ENCODE measurements at places on chromosomes 12 and 14. TPM values are rescaled to one million over a fixed set of nuclear protein-coding genes. Genes with fewer than 3 reads are reported as not detected.

DNA sequence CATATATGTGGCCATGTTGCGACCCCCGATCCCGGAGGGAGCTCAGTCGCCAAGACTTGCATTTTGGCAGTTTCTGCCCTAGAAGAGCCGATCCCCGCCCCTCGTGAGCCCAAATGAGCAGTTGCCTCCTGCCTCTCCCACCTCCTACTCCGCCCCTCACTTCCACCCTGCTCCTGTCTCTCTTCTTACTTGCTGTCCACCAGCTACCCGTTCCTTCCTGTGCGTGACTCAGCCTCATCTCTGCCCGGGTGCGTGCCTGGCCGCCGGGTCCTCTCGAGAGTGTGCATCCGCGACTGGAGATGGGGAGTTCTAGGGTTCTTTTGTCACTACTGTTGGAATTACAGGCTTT is 585 bp downstream of the GPATCH2L start:
- DNase-seq, result peak; percentile 73

DNA sequence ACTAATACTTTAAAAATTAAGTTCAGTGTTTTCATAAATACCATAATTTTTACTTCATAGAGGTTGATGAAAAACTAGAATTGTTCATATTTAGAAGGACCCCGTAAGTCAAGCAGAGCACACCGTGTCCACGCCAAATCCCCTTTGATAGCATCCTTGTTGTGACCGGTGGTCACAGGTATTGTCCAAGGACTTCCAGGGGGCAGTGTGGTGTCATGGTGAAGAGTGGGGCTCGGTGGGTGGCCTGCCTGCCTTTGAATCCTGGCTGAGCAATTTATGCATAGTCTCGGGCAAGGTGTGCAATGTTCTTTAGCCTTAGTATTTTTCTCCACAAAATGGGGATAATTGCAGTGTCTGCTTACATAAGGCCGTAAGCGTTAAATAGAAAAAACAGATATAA is 169.9 kb downstream of the KTN1 start:
- no peak for DNase-seq

GRCh38 chr12:16171348-16171747 is 106.1 kb downstream of the SLC15A5 start:
- DNase-seq, result no peak

DNA sequence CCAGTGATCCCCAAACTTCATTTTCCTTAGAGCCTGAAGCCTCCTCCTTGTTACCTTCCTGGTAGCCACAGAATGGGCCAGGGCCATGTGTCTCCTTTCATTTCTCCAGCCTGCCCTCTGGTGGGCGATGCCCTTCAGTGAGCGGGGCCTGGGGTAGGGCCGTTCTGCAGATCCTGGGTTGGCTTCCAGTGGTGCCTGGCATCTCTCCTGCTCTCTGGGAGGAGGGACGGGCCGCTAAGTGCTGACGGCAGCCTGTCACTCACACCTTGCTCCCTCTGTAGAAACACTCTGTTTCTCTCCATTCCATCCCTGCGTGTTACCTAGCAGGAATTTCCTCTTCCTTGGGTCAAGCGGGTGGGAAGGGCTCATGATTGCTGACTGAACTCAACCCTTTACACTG is 232.1 kb downstream of the CACNA1C start:
- DNase-seq, result peak; percentile 79

EEA1 gene
- polyA plus RNA-seq, result 25.6 TPM

DNA sequence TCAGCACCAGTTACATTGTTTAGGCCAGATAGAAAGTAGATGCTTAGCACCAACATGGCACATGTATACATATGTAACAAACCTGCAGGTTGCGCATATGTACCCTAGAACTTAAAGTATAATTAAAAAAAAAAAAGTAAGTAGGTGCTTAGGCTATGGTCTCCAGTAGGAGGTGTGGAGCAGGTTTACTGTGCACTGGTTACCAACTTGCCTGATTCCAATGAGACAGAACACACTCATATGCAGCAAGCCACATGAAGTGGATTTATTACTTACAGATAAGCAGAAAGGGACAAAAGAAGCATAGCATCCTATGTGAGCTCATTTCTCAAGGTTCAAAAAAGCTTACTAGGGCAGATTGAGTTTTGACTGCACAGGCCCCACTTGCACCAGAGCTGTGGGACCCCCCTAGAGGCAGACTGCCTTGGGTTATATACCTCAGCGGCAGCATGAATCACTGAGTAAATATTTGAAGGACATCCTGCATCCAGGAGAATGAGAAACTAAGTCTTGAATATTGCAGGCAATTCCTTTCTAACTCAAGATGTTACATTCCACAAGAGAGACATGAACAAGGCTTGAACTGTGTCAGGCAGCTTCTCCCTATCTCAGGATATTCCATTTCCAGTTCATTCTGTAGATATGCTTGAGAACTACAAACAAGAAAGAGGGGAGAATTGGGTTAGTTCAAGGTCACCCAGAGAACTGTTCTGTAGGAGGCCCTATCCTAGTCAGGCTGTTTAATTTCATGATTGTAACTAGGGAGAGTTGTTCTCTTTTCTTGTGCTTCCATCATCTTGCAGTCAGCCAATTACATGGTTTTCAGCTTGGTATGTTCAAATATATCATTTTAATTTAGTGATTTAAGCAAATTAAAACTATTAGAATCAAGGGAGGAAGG is 30.1 kb downstream of the LRFN5 start:
- DNase-seq, result no peak

LMNTD1 gene
- not detected for polyA plus RNA-seq

DNA sequence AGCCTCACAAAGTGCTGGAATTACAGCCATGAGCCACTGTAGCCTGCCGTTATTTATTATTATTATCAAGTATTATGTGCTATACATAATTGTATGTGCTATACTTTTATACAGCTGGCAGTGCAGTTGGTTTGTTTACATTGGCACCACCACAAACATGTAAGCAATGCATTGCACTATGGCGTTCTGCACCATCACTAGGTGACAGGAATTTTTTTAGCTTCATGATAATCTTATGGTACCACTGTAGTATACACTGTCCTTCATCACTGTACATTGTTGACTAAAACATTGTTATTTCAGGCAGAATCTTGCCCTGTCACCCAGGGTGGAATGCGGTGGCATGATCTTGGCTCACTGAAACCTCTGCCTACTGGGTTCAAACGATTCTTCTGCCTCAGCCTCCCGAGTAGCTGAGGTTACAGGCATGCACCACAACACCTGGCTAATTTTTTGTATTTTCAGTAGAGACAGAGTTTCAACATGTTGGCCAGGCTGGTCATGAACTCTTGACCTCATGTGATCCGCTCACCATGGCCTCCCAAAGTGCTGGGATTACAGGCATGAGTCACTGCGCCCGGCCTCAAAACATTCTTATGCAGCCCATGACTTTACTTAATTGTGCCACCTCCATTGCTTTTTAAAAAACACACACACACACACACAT is 17.1 kb downstream of the MRPL42 start:
- peak; percentile 62 for DNase-seq

DNA sequence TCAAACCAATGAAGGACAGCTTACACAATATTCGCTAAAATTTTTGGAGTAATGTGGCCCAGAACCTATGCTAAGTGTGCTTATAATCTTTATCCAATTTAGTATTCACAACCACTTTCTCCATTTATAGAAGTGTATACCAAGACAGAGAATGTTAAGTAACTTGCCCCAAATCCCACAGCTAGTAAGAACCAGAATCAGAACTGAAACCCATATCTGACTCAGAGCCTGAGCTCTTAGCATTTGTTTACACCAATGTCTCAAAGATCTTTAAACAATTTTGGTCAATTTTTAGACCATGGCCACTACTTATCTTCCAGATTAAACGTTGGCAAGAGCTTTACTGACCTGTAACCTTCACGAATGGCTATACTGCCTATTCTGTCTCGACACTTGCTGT is 53.0 kb downstream of the PAPLN start:
- no peak for DNase-seq

GRCh38 chr12:24615967-24616411 is 332.9 kb downstream of the BCAT1 start:
- peak; percentile 53 for DNase-seq

FITM1 gene
- polyA plus RNA-seq, result not detected

DNA sequence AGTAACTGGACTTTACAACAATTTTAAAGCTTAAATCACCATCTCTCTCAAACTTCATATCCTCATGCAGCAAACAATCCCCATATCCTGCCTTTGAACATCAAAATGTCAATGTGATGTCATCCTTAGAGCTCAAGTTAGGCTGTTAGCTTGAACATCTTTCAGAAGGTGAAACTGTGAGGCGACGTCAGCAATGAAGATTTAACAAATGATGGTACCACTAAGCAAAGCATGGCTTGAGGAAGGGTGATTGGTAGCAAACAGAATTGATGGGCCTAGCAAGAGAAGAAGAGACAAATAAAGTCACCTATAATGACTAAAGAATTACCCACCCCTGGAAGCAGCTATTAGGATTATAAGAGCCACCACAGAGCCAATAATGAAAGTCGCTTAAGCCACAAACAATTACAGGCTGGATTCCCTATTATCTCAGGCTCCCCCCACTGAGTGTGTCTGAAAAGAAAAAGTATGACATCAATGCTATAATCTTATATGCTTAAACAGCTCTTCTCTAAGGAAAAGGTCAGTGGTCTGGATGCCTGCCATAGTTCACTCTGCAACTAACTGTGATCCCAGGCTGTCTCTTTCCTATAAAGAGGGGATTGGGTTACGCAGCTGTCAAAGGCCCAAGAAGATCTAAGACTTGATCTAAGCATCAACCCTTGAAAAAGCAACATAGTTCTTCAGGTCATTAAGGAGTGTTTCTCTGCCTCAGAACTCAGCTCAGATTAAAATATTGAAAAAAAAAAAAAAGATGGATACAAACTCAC is 18.1 kb downstream of the EGLN3 start:
- peak; percentile 39 for DNase-seq

DNA sequence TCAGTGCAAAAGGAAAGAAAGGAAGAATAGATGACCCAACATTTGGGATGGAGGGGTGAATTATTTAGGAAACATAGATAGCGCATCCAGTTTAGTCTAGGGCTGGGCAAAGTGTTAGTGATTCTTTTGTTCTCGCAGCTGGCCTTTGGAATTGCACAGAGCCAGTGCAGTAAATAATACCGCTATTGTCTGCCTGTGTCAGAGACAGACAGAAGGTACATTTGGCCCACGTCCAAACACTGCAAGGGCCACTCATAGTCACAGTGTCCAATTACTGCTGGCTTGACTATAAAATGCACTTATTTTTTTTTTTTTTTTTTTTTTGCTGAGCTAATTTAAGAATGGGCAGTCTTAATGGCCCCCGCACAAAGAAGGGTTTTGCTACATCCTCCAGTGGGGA is 638.6 kb downstream of the BCL11B start:
- no peak for DNase-seq

ATP23 gene
- 4.8 TPM for polyA plus RNA-seq

- DNase-seq, result no peak
These were observed 256.7 kb downstream of the C12orf75 start for GRCh38 chr12:105587237-105587636.

ACSM4 gene
- polyA plus RNA-seq, result not detected

RNASE7 gene
- polyA plus RNA-seq, result not detected

DNA sequence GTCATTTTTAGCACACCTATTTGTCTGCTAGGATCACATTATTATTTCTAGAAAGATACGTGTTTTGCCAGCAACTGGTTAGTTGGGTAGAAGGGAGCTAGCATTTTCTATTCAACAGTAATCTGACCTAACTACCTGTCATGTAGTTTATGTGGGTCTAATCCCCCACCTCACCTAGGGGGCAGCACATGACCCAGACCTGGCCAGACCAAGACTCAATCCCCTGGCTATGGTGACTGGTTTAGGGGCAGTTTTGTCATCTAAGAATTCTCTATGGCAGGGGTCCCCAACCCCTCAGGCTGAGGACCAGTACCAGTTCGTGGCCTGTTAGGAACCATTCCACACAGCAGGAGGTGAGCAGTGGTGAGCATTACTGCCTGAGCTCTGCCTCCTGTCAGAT is 29.5 kb upstream of the EVL start:
- no peak for DNase-seq

DNA sequence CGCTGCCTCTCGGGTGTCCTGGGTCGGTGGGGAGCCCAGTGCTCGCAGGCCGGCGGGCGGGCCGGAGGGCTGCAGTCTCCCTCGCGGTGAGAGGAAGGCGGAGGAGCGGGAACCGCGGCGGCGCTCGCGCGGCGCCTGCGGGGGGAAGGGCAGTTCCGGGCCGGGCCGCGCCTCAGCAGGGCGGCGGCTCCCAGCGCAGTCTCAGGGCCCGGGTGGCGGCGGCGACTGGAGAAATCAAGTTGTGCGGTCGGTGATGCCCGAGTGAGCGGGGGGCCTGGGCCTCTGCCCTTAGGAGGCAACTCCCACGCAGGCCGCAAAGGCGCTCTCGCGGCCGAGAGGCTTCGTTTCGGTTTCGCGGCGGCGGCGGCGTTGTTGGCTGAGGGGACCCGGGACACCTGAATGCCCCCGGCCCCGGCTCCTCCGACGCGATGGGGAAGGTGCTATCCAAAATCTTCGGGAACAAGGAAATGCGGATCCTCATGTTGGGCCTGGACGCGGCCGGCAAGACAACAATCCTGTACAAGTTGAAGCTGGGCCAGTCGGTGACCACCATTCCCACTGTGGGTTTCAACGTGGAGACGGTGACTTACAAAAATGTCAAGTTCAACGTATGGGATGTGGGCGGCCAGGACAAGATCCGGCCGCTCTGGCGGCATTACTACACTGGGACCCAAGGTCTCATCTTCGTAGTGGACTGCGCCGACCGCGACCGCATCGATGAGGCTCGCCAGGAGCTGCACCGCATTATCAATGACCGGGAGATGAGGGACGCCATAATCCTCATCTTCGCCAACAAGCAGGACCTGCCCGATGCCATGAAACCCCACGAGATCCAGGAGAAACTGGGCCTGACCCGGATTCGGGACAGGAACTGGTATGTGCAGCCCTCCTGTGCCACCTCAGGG is 679 bp downstream of the ARF6 start:
- DNase-seq, result peak; percentile 42

GPX2 gene
- not detected for polyA plus RNA-seq

DNA sequence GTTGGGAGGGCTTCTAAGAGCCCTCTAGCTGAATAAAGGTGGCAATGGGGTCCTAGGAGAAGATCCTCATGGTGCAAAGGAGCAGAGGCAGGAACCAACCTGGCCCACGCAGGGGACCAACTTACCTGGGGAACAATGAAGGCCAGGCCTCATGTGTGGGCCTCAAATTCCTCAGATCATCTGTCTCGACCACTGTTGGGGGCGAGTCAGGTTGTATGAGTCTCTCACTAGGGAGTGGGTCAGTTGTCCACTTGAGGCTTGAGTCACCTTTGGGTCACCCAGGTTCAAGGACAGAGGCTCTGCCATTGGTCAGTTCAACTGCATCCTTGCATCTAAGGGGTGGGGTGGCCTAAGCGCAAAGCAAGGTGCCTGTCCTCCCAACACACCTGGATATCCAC is 43.7 kb upstream of the BDKRB2 start:
- DNase-seq, result no peak

GRCh38 chr14:74309125-74310022 is 6.6 kb upstream of the ABCD4 start:
- no peak for DNase-seq

GRCh38 chr12:101857043-101857558 is 20.3 kb upstream of the DRAM1 start:
- peak; percentile 81 for DNase-seq

SDS gene
- polyA plus RNA-seq, result not detected

KRT82 gene
- polyA plus RNA-seq, result not detected

All from fibroblast of lung (primary cell).